ENCODE measurements at places on chromosomes 11 and 22.
A peak's percentile ranks its signal among the peaks of the same experiment; 100 is the strongest.

DNA sequence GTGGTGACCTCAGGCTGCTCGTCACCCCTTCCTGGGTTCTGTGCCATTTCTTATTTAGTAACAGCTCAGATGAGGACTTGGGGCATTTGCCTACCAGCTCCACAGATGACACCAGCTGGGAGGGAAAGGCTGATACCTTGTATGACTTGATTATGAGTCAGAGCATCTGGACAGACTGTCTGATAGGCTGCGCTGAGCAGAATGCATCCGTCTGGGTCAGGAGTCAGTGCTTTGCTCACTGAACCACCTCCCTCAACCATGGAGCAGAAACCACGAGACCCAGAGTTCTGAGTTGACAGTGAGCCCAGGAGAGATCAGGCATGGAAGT, 6.8 kb downstream of the ST14 start:
- peak; percentile 50 for DNase-seq

GRCh38 chr22:39388261-39389011, 11.1 kb upstream of the TAB1 start:
- DNase-seq, result peak; percentile 48

GRCh38 chr11:108019870-108020540, 11.3 kb downstream of the CUL5 start:
- no peak for DNase-seq

GRCh38 chr11:100602716-100603115, 84.4 kb upstream of the ARHGAP42 start:
- DNase-seq, result no peak

GRCh38 chr11:19721176-19721575, 8.5 kb downstream of the NAV2 start:
- no peak for DNase-seq

- DNase-seq, result no peak
Measured at GRCh38 chr22:29726512-29727130, 6.8 kb downstream of the CABP7 start.

DNA sequence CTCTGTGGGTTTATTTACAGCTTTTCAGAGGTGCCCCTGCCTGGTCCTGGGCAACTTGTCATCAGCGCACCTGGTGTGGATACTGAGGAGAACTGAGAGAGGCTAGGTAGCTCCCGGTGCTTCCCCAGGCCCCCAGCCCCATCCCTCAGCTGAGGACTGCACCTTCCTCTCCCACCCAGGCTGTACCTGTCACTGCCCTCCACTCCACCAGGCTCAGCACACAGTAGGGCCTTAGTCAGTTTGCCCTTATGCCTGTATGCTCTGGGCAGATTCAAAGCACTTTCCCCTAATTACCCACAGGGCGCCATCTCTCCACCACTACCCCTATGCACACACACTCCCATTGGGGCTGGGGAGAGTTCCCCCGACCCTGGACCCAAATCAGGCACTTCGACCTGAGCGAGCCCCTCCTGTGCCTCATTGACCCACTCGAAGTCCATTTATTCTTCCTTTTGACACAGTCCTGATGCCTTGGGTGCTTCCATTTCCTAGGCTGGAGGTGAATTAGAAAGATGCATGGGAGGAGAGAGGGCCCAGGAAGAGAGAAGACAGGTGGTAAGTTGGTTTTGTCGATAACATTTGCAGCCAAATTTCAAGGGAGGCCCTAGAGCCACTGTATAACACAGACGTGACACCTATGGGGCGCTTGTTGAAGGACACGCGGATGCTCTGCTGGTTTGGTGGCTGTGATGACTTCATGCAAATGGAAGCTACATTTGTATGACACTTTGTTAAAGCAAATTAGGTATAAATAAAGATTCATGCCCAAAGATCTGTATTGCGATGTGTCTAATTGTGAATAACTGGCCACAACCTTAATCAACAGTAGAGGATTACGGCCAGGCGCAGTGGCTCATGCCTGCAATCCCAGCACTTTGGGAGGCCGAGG, 13.8 kb upstream of the PICK1 start:
- no peak for DNase-seq

DNA sequence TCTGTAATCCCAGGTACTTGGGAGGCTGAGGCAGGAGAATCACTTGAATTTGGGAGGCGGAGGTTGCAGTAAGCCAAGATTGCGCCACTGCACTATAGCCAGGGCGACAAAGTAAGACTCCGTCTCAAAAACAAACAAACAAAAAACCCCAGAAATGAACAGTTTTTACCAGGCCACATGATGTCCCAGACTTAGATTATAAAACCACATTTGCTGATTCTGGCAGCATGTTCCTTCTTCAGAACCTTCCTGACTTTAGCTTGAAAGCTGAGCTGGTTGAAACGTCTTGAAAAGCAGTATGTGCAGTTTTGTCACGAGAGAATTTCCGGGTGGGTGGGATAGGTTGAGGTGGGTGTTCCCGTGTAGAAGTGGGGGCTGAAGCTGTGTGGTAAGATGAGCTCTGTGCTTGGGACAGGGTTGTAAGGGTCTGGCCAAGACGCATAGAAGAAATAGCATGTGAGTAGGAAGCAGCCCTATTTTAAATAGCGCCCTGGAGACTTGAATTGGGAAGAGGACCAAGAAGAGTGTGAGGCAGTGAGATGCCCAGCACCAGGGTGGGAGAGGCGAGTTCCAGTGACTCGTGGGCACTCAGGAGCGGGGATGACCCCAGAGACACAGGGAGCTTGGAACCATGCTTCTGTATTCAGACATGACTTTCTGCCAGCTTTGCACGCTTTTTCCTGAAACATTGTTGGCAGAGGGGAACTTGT, 7.6 kb downstream of the AP2A2 start:
- no peak for DNase-seq

DNA sequence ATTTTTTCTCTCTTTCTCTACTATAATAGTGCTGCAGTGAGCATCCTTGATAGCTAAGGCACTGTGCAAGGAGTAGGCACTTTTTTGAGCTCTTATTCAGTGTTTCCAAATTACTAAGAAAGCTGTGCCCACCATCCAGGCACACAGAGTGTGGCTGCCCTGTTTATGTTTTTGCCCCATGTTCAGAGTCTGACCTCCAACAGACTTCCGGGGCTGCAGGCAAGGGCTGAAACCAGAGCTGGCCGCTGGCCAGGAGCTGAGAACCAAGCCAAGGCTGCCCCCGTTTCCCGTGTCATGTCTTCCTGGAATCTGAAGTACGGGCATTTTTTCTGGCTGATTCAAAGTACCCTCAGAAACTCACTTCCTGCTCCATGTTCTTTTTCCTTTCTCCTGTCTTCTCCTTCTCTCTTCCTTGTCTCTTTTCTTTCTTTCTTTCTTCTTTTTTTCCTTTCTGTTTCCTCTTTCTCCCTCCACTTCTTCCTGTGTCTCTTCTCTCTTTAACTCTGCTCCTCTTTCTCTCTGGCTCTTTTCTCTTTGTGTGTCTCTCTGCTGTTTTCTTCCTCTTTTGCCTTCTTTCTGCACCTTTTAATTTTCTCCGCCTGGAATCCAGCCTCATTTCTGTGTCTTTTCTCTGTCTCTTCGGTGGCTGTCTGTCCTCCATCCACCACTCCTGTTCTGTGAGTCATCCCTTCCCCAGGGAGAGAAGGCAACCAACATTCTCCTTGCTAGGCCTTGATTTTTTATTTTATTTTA, 17.0 kb upstream of the KCTD14 start:
- DNase-seq, result peak; percentile 68

GRCh38 chr22:44031158-44031952, 7.3 kb downstream of the PARVB start:
- DNase-seq, result no peak
